ENCODE measurements at places on chromosomes 5 and 9.

DNA sequence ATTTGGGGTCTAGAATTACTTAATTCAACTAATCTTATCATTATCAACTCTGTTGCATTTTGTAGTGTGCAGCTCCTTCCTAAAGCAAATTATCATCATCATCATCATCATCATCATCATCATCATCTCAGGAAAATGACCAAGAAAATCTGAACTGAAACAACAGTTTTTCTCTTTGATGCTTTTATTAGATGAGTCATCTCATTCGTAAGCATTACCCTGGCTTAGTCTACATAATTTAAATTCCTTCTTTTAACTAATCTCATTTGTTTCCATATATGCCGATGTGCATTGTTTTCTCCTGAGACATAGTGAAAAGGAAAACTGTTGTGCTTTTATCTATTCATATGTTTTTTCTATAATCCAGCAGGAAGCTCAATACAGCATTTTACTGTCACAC is 173.0 kb upstream of the PDE4D start:
- DNase-seq, result no peak

- no peak for DNase-seq
These were observed 227.7 kb upstream of the GRAMD2B start for GRCh38 chr5:126195410-126196100.

DNA sequence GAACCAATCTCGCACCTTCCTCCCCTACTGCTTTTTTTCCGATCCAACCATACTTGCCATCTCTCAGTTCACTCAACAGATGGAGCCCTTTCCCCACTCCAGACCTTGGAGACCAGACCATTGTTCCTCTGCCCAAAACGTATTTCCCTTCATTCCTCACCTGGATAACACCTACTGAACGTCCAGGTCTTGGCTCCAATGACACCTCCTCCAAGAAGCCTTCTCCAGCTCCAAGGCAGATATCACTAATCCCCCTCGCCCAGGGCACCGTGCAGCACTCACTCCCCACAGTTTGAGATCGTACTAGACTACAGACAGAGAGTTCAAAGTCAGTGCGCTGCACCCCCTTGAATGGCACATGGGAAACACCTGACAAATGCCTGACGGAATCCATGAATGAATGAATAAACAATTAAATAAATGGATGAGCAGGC is 47.1 kb upstream of the AKNA start:
- DNase-seq, result no peak

GRCh38 chr5:144128844-144129243 is 41.6 kb downstream of the YIPF5 start:
- DNase-seq, result no peak

- no peak for DNase-seq
These were observed 7.5 kb upstream of the CCDC180 start for GRCh38 chr9:97299809-97300414.

DNA sequence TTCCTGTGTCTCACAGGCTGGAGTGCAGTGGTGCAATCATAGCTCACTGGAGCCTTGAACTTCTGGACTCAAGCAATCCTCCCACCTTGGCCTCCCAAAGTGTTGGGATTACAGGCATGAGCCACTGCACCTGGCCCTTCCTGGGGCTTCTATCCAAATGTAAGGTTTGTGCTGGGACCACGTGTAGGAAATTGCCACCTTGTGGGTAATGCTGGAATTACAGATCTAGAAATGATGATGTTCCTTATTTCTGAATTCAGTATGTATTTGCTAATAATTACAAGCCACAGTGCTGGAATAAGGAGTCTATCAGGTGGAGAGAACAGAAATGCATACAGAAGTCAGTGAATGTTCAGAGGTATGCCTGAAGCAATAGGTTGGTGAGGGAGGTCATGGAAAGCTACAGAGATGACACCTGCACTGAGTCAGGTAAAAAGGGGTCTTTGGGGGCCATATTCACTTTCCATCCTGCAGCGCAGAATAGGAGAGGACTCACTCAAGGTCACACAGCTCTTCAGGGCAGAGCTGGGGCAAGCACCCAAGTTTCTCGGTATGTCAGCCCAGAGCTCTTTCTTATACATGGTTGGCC is 8.8 kb upstream of the IGFBPL1 start:
- DNase-seq, result no peak

DNA sequence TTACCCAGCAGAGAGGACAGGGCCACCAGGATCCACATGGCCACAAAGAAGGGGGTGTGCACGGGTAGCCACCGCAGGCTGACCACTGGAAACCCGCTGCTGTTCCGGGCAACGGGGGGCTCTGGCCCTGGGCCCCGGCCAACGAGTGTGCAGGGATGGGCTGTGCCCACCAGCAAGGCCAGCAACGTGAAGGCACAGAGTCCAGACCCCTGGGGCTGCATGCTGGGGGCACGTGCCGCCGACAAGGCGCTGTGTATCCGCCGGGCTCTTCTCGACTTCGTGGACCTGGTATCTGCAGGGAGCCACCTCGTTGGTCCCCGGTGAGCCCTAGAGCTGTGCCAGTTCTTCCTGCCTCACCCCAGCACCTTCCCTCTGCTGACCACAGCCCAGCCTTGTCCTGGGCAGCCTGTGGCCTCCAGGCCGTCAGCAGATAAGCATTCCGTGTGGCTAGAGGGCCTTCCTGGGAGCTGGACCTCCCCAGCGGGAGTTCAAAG is 42.2 kb upstream of the CEP72 start:
- DNase-seq, result no peak

DNA sequence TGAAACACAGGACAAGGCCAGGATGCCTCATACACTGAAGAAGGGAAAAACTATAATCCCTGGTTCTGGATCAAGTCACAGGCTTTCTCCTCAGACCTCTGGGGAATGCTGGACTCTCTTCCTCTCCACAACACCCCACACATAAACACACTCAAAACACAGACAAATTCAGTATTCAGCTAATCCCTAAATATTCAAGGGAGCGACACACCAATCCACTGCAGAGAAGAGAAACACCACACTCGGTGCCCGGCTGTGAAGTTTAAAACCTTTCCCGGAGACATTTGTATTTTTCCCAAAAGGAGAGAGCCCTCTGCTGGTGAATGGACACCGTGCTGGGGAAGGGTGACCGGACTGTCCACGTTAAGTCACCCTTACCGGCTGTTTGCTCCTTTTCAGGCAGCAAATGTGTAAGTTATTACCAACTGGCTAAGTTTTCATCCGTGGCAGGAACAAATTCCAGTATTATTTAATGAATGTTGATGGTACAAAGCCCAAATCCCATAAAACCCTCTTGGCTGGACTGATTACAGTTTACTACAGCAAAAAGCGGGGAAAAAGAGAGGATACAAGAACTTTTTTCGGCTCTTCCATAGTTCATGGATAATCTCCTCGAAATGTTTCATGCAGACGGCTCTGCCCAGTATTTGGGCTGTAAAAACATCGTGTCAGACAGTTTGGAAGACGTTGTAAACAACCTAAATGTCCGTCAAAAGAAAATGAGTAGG is 130.9 kb upstream of the SLC30A5 start:
- no peak for DNase-seq

DNA sequence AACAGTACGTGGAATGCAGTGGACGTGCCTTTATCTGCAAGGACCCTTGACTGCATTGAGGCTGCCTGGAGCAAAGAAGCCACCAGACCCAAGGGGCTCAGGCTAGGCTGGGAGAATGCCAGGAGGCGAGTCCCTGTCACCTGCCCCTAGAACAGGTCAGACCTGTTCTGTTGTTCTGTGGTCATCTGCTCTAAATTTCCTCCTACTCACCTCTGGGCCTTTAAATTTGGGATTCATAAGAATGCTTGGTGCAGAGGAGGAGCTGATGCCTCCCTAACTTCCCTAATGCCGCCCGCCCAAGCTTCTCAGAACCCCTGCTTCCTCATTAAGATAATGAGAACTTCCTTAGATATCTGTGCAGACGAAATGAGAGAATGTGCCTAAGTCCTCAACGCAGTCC is 32.0 kb downstream of the DAPK1 start:
- no peak for DNase-seq

All from stimulated activated CD8-positive, alpha-beta memory T cell treated with anti-CD3 and anti-CD28 coated beads, Interleukin-15, amount 100 ng/mL, for 24 hours (primary cell).